Chondrocyte (in vitro differentiated cells): ENCODE measurements at places on chromosomes 12 and 14. TPM values are rescaled to one million over a fixed set of nuclear protein-coding genes. Genes with fewer than 3 reads are reported as not detected.

DNA sequence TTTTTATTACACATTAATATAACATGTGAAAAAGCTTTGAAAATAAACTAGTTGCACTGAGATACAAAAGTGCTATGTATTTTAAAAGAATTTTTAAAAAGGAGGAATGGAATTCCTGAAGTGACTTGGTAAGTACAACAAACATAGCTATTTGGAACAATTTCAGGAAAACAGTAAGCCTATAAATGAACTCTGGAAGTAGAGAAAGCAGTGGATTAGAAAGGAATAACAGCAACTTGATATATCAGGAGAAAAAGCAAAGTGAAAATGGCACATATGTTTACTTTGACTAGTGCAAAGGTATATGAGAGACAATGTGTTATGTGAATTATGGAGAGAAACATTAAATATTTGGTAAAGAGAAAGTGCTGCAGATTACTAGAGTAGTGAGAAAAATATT, 811.7 kb downstream of the C12orf50 start:
- H3K36me3 ChIP-seq: no peaks in the 10 kb centered on the region
- H3K27me3 ChIP-seq: peaks cover 3% of the 10 kb centered on the region
- H3K4me3 ChIP-seq: no peak overlapping the region
- no peak for DNase-seq

DNA sequence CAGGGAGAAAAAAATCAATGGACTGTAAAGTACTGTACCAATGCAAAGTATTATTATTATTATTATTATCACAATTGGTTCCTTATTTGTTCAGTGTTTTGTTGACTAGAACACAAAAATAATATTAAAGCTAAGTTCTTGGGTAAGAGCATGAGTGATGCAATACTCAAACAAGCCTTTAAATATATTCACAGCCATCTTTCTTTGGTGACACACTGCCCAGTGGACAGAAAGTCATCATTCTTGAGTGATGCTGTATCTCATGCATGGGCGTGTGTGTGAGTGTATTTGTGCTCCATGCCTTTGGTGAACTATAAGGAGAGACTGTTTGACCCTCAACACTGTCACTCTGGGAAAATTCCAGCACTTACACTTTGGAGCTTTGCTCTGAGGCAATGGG, 93.6 kb downstream of the KCNK10 start:
- no peaks in the 10 kb centered on the region for H3K27me3 ChIP-seq
- no peaks in the 10 kb centered on the region for H3K36me3 ChIP-seq
- no peaks in the 10 kb centered on the region for H3K4me1 ChIP-seq

- H3K4me3 ChIP-seq: no peak overlapping the region
- no peaks in the 10 kb centered on the region for H3K36me3 ChIP-seq
- H3K27ac ChIP-seq: no peak overlapping the region
- DNase-seq: no peak
- peaks cover 12% of the 10 kb centered on the region for H3K4me1 ChIP-seq
These were observed 100.8 kb downstream of the PPM1A start for GRCh38 chr14:60349663-60350365.

DNA sequence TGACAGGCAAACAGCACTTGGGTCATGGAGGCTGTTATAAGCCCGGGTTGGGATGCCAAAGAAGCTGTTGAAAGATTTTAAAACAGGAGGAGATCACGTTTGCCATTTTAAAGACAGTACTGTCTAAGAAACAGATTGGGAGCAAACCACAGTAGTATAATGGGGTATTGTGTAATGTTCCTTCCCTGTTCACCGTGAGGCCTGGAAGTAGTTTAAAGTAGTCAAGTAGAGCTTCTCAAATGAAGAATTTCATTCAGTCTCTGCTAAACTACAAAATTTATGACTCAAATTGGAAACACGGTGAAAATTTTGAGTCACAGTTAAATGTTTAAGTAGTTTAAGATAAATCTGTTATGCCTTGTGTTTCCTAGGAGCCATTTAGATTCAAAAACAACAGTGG, 35.8 kb downstream of the ATP2A2 start:
- peaks cover 52% of the 10 kb centered on the region for H3K4me1 ChIP-seq
- peak overlapping the region; percentile 86 for H3K27ac ChIP-seq
- H3K27me3 ChIP-seq: no peaks in the 10 kb centered on the region
- DNase-seq: no peak

GRCh38 chr12:1616233-1617066, 12.6 kb upstream of the WNT5B start:
- no peak overlapping the region for H3K27ac ChIP-seq
- H3K27me3 ChIP-seq: no peaks in the 10 kb centered on the region

DNA sequence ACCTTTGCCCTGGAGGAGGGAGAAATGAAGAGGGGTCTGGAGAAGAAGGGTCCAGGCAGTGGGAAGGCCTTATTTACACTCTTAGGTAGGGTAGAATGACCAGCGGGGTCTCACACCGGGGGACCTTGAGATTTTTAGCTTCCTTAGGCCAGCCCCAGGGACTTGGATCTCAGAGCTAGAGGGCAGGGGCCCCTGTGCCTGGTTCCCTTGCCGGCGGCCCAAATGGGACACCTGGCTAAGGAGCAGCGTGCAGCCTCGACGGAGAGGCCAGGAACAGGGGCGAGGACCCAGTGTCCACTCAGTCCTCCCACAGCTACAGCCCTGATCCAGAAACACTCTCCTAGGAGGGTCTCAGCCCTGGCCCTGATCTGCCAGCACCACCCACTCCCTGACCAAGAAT, 41.8 kb downstream of the DIO3 start:
- H3K4me3 ChIP-seq: no peak overlapping the region
- H3K27ac ChIP-seq: no peak overlapping the region
- no peaks in the 10 kb centered on the region for H3K36me3 ChIP-seq
- DNase-seq: no peak
- peaks cover 24% of the 10 kb centered on the region for H3K27me3 ChIP-seq

DNA sequence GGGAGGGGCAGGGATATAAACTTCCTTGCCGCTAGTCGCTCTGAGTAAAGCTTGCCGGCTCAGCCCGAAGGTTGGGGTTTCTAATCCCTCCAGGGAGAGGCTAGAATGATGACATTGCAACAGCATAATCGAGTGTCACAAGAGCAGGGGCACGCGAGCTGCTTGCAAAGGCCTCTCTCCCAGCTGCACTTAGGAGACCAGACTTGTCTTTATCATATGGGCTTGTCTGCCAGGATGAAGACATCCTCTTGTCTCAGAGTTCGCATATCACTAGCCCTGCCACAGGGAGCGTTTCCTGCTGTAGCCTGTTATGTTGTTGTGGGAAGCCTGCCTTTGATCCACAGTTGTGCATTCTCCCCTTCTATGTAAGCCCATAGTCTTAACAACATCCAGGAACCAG, 180.0 kb downstream of the ESR2 start:
- DNase-seq: no peak
- peaks cover 30% of the 10 kb centered on the region for H3K4me1 ChIP-seq
- H3K27ac ChIP-seq: no peak overlapping the region
- H3K27me3 ChIP-seq: no peaks in the 10 kb centered on the region
- no peaks in the 10 kb centered on the region for H3K36me3 ChIP-seq

- H3K4me1 ChIP-seq: no peaks in the 10 kb centered on the region
- H3K27me3 ChIP-seq: peaks cover 5% of the 10 kb centered on the region
- no peak overlapping the region for H3K4me3 ChIP-seq
- no peaks in the 10 kb centered on the region for H3K36me3 ChIP-seq
- no peak overlapping the region for H3K27ac ChIP-seq
- DNase-seq: no peak
These were observed 33.7 kb upstream of the ACSS3 start for GRCh38 chr12:81043979-81044740.

- peaks cover 10% of the 10 kb centered on the region for H3K27me3 ChIP-seq
- no peaks in the 10 kb centered on the region for H3K36me3 ChIP-seq
- DNase-seq: no peak
- H3K27ac ChIP-seq: peak within 1 kb of the TSS; percentile 38
- H3K4me1 ChIP-seq: peaks cover 49% of the 10 kb centered on the region
These were observed at the start of gene CACNA1C for GRCh38 chr12:2052826-2053678. Gene CACNA1C, plus strand, starts transcription at chr12:2052987. Its CDS starts 576 bp downstream, at chr12:2053563.

DNA sequence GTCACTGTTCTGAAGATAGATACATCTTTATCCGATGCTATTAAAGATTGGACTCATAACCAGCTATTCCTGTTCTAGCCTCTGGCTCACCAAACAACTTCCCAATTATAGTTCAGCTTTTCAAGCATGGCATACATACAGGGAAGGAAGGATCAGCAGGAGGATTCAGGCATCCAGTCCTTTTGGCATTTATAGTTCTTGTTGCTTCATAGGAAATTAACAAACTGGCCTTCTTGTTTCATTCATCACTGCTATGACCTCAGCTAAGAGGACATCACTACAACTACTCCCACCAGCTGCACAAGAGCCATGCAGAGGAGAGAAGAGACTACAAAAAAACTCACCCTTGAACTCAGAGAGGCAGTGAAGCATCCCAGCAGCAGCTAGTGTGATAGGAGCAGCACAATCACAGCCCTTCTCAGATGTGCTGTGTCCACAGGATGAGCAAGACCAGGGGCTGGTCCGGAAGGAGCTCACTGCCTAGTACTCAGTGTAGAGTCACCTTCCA, 100.5 kb downstream of the SPTSSA start:
- peaks cover 1% of the 10 kb centered on the region for H3K27me3 ChIP-seq
- H3K4me1 ChIP-seq: peaks cover 5% of the 10 kb centered on the region
- H3K4me3 ChIP-seq: no peak overlapping the region

DNA sequence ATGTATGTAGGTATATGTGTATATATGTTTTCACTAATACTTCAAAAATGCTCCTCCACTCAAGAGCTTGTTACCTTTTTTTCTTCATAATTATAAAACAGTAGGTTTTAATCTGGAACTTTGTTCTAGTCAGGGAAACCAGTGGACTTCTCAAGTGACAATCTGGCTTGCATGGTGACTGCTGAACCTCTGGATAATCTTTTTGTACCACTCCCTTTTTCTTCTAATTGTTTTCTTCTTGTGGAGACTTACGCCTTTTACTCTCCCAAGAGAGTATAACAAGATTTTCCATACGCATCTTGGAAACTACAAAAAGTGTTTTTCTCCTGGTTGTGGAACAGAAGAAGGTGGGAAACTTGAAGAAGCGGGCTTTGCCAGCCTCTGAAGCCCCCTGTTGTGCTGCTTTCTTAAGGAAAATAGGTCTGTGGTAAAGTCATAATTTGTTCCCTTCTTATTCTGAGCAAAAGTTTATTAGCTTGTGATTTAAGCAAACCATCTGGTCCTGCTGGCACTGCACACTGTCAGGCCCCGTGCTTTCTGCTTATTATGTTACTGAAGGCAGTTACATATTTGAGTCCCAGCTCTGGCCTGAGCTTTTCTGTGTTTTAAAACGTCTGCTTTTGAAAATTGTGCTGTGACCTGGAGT, 291.8 kb downstream of the ERC1 start:
- DNase-seq: no peak
- H3K4me3 ChIP-seq: no peak overlapping the region
- H3K27ac ChIP-seq: peak overlapping the region; percentile 41
- H3K4me1 ChIP-seq: peaks cover 40% of the 10 kb centered on the region
- H3K36me3 ChIP-seq: no peaks in the 10 kb centered on the region

- no peak overlapping the region for H3K27ac ChIP-seq
- DNase-seq: no peak
- H3K4me1 ChIP-seq: peaks cover 18% of the 10 kb centered on the region
- no peak overlapping the region for H3K4me3 ChIP-seq
These were observed 22.0 kb upstream of the TSPAN9 start for GRCh38 chr12:3055026-3055703.

GRCh38 chr14:92651758-92652406, 96.5 kb downstream of the LGMN start:
- H3K4me3 ChIP-seq: no peak overlapping the region
- no peak overlapping the region for H3K27ac ChIP-seq
- no peak for DNase-seq
- H3K27me3 ChIP-seq: no peaks in the 10 kb centered on the region

- peaks cover 40% of the 10 kb centered on the region for H3K36me3 ChIP-seq
- H3K27ac ChIP-seq: no peak overlapping the region
- no peaks in the 10 kb centered on the region for H3K4me1 ChIP-seq
These were observed 50.2 kb downstream of the ZFYVE26 start for GRCh38 chr14:67766035-67766680.

DNA sequence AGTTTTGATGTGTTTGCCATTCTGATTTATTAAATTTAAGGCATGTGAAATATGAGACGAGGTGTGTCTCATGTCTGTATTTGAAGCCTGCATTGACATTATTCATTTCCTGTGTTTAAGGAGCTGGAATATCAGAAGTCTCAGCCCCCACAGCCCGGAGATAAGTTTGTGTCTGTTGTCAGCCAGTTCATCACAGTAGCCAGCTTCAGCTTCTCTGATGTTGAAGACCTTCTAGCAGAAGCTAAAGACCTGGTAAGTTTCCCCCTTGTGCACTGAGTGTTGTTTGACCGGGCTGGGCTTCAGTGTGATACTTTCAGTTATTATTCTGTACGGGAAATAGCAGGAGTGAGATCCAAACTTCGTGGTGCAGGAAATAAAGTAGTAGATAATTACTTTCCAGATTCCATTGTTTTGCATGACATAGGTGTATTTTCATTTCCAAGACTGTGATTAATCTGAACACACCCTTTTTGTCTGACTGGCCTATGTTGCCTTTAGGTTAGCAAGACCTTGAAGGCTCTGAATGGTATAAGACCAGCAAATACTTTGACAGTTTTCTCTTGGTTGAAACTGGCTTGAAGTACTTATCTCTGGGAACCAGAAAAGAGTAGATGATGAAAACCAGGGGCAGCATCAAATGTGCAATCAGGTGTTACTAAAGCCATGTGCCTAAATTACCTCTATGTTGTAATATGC, 101.5 kb downstream of the GPR135 start:
- H3K36me3 ChIP-seq: peaks cover 21% of the 10 kb centered on the region
- peak overlapping the region; percentile 37 for H3K27ac ChIP-seq
- peaks cover 52% of the 10 kb centered on the region for H3K4me1 ChIP-seq
- no peak for DNase-seq
- H3K27me3 ChIP-seq: no peaks in the 10 kb centered on the region

GRCh38 chr12:68199127-68199526, 26.5 kb downstream of the IL26 start:
- H3K27me3 ChIP-seq: peaks cover 4% of the 10 kb centered on the region
- no peak overlapping the region for H3K4me3 ChIP-seq
- no peaks in the 10 kb centered on the region for H3K36me3 ChIP-seq
- no peak for DNase-seq
- H3K27ac ChIP-seq: no peak overlapping the region
- no peaks in the 10 kb centered on the region for H3K4me1 ChIP-seq

DNA sequence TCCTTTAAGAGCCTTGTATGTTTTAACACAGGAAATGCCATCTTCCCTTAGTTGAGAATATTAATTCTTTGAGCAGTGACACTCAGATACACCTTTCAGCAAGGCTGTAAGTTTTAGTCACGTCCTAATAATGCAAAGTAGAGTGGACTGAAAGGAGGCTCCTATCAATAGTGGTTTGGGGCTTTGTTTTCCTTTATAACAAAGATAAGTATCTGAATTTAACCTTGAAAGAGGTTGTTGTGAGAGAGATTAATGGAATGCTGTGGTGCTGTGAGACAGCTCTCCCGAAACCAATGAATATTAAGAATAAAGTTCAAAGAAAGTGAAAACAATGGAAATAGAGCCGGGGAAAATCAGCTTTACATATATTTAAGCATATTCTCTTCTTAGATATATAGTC, 259.6 kb downstream of the ERC1 start:
- H3K27me3 ChIP-seq: no peaks in the 10 kb centered on the region
- no peak overlapping the region for H3K4me3 ChIP-seq
- peaks cover 19% of the 10 kb centered on the region for H3K4me1 ChIP-seq
- peak overlapping the region; percentile 10 for H3K27ac ChIP-seq
- DNase-seq: no peak

- H3K27me3 ChIP-seq: peaks cover 3% of the 10 kb centered on the region
- no peaks in the 10 kb centered on the region for H3K4me1 ChIP-seq
These were observed 2.1 kb downstream of the DAO start for GRCh38 chr12:108881953-108882352.

The TAS2R8 gene
- not detected in 3 replicates for total RNA-seq

The MYBPC1 gene
- total RNA-seq: not detected in 3 replicates

The CLEC6A gene
- not detected in 3 replicates for total RNA-seq

The SETD1B gene
- 18.8 to 19.7 TPM (median 19.4 TPM) in 3 replicates for total RNA-seq

The NGB gene
- total RNA-seq: not detected in 3 replicates

The TOMM20L gene
- total RNA-seq: not detected in 3 replicates

The EIF5 gene
- 175 to 212 TPM (median 181 TPM) in 3 replicates for total RNA-seq

The LARP4 gene
- 38.9 to 40.4 TPM (median 39.2 TPM) in 3 replicates for total RNA-seq

The KRT78 gene
- not detected in 3 replicates for total RNA-seq

The CISTR gene
- not detected in 3 replicates for total RNA-seq

The SOAT2 gene
- not detected in 3 replicates for total RNA-seq
